NCI-H524 (cell line): ENCODE measurements at places on chromosomes 12 and 14.

GRCh38 chr14:102293781-102294180 is 11.2 kb downstream of the MOK start:
- DNase-seq: no peak

DNA sequence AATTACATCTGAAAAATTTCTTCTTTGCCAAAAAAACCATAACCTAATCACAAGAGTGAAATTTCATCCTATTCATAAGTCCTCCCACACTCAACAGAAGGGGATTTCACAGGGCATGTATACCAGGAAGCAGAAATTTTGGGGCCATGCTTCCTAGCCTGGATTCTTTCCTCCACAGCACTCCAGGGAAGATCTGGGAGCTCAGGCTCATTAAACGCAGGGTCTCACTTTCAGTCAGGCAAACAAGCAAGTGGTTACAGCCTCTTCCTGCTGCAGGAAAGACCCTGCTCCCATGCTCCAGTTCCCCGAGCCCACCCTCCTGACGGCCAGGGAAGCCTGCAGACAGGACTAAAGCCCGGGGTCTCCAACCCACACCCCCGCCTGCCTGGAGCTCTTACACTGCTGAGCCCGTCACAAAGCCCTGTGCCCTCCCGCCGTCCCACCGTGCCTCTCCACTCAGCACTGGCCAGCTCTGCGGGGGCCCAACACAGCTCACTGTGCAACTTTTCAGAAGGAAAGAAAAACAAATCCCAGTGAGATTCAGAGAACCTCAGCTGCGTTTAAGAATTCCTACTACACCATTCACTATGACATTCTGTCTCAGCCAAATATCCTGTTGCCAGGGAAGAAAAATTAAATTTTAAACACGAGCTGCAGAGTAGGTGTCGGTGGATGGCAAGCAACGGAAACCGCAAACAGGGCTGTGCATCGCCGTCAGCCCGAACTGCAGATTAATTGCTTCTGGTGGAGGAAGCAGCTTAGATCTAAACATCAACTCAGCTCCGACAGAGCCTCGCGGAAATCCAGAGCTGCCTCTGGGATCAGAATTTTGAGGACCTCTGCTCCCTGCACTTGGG is 106.7 kb upstream of the SFSWAP start:
- no peak for DNase-seq

- DNase-seq: peak; percentile 14
These were observed at the start of gene IGFBP6 for GRCh38 chr12:53097564-53098353. Gene IGFBP6, plus strand, starts transcription at chr12:53097667. Its CDS starts 51 bp downstream, at chr12:53097718.

DNA sequence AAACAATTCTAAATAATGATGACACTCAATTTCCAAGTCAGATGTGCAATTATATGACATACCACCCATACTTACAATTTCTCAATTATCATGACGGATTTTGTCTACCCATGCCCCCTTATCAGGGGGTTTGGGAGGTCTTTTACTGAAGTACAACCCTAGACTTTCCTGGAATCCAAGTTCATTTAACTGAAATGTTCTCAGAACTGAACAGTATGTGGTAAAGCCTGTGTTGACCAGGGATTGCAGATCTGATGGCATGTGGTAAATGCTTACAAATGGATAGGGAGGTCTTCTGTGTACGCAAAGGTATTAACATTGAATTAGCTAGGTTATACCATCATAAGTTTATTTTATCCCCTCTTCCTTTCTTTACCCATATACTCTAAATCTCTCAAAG is 281.8 kb downstream of the CEP128 start:
- DNase-seq: no peak

GRCh38 chr14:98952593-98953350 is 319.2 kb downstream of the BCL11B start:
- no peak for DNase-seq

DNA sequence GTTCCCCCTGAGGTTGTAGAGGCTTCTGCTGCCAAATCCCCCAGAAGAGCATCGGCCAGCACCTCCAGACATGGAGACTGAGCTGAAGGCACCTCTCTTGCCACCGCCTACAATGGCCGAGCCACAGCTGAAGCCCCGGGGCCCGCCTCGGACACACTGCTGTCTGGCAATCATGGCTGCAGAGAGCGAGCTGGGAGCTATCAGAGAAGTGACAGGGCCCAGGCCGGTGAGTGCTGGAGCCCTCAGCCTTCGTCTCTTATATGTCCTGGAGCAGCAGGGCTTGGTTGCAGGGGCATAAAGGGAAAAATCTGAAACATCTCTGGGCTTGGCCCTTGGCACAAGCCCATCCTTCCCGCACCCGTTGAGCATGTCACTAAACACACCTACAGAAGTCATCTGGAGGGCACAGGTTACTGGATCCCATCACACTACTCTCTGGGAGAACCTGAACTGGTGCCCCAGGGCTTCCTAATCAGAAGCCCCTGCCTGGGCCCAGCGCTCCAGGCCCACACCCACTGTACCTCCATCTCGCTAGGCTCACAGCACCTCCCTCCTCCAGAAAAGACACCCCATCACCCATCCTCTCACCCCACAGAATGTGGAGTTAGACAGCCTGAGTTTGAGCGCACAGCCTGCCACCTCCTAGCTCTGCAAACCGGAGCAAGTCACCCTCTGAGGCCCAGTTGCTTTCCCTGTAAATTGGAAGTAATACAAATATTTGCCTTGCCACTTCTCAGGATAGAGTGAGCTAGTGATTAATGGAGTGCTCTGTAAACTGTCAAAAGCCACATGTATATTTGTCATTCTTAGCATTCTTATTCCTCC is at the start of gene KRT4:
TSS of gene KRT4 (minus strand) at position 232 of the 825 bp plus-strand sequence. CDS start at position 174, 58 bp downstream.
- DNase-seq: no peak

DNA sequence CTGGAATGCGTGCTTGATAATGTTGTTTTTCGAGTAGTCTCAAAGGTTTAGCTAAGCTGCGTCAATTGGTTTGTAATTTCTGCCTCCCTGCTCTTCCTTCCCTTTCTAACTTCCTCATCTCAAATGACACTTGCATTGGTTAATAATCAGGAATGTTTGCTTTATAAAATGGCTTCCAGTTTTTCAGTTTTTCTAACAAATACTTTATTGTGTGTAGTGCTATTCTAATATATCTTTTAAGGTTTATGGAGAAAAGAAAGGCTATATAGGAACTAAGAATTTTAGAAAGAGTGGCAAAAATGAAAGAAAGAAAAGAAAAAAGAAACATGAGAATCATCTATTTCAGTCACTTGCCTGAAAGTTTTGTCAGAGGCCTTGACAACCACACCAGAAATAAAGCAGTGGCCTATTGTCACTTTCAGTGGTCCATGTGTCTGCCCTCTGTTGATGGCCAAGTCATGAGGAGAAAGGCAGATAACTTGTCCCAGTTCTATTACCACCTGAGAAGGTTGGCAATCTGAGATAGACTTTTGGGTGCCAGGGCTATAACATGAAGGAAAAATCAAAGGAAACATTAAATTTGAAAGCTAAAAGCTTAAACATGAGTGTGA is 221.9 kb upstream of the KITLG start:
- DNase-seq: no peak

DNA sequence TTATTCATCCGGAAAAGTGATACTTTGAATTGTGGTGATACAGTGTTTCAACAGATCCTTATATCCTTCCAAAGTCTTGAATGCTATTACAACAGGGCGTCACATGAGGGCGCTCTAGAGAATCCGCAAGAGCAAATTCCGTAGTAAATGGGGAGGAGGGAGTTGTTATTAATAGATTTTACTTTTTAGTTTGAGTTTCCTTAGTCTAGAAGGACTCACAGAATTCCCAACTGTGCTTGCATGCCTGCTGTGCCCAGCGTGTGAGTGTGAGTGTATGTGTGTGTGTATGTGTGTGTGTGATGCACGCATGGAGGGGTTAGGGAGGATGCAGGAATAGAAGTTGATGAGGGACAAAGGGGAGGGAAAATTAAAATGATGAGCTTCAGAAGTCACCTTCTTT is 375.3 kb downstream of the C12orf75 start:
- DNase-seq: peak; percentile 3

DNA sequence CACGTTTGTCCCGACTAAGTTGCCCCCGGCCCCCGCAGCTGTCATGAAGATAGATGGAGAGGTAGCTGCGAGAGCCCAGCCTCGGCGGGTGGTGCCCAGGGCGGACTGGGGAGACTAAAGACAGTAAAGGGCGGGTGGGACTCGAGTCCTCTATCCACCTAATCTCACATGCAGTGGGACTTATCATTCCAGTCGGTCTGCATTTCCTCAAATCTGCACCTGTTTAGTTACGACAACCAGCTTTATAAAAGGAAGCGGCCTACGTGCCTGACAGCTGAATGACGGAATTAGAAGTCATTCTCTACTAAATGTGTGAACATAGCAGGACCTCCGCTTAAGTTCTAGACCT is 109.8 kb upstream of the EGLN3 start:
- DNase-seq: no peak

GRCh38 chr14:85622106-85622505 is 92.2 kb downstream of the FLRT2 start:
- no peak for DNase-seq

- no peak for DNase-seq
These were observed 474.3 kb downstream of the VRK1 start for GRCh38 chr14:97271451-97271960.

GRCh38 chr14:22883173-22883976 is at the start of gene REM2:
Gene REM2, plus strand, starts transcription at chr14:22883222. Its CDS starts 66 bp downstream, at chr14:22883288.
- no peak for DNase-seq

DNA sequence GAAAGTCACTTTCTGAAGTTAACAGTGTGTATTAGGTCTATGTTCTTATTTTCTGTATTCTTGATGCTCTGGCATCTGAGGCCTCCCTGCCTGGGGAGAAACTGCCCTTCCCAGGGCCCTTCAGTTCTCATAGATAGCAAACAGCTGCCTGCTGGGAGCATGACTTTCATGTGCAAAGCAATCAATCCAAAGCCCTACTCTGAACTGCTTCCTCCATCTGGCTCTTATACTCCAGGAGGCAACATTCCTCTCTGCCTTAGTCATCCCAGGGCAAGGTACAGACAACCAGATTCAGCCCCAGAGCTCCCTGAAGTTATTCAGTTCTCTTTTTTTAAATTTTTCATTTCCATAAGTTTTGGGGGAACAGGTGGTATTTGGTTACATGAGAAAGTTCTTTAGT is 41.7 kb upstream of the RIN3 start:
- DNase-seq: peak; percentile 47

DNA sequence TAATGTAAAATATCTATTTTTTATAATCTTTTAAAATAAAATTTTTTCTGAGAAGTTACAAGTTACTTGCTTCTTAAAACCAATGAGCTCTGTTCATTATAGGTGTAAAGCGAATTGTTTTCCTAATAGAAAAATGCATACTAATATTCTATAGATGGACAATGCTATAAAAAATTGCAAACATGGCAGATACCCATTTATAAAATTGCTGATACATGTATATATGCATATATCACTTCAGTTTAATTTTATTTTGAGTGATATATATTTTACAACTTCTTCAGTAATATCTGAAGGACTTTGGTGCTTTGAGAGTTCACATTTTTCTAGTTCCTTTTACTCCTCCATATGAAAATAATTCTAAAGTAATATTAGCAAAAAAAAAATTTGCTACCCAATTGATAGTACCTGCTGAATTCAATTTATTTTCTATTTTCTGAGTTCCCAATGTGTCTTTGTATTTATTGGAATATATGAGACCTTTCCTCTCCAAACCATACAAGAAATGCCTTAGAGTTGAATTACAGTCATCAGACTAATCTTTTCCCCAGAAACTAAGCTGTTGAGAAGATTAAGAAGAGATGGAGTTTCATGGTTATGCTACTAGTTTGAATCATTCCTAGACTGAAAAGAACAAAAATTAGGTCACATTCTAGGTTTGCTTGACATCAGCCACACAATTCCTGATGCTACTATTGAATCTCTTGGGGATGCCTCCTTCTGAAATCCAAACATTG is 1937.5 kb upstream of the SEL1L start:
- DNase-seq: no peak

- DNase-seq: no peak
These were observed 65.8 kb downstream of the TRIM9 start for GRCh38 chr14:51028851-51029754.

DNA sequence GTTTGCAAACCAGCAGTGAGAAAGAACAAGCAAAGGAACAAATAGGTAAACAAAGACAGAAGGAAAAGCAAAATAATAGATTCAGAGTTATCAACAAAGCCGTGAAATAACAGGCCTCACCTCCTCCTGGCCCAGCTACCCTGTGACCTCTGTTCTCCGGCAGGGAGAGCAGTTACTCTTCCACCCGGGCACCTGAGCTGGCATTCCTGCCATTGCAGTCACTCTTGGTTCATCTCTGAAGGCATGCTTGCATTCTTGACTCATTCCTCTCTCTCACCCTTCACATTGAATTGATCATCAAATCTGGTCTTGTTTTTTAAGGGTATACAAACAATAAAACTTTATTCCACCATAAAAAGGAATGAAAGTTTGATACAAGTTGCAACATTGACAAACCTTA is 95.1 kb downstream of the TTC8 start:
- no peak for DNase-seq

GRCh38 chr12:98868538-98868937 is 223.4 kb downstream of the APAF1 start:
- DNase-seq: no peak

DNA sequence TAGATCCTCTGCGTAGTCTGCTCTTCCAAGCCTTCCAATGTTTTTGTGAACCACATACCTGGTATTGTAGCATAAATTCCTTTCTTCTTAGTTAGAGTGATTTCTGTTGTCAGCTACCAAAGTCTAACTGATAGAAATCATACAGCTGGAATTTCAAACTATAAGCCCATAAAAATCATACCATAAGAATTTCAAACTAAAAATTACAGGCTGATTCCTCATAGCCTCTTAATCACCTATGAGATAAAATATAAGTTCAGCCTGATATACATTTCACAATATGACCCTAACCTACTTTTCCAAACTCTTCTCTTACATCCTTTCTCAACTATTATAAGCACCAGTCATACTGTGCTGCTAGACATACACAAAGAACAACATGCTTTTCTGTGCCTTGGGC is 64.8 kb downstream of the PTHLH start:
- DNase-seq: no peak

DNA sequence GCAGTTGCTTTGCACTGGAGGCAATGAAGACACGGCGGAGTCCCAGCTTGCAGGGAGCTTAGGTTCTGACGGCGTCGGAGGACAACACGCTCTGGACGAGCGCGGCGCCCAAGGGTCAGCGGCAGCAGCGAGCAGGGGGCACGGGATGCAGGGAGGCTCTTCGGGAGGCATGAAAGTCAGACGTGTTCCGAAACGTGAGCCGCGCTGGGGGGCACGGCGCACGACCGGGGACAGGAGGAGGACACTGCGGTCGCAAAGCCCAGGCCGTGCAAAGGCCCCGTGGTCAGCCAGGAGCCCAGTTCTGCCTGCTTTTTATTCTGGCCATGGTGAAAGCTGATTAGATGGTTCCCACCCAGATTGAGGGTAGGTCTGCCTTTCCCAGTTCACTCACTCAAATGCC is 294.6 kb downstream of the SNAPC1 start:
- no peak for DNase-seq

- DNase-seq: no peak
These were observed 535.2 kb downstream of the BCL11B start for GRCh38 chr14:98736701-98737338.

- peak; percentile 30 for DNase-seq
These were observed 46.1 kb downstream of the STX2 start for GRCh38 chr12:130792821-130793553.

DNA sequence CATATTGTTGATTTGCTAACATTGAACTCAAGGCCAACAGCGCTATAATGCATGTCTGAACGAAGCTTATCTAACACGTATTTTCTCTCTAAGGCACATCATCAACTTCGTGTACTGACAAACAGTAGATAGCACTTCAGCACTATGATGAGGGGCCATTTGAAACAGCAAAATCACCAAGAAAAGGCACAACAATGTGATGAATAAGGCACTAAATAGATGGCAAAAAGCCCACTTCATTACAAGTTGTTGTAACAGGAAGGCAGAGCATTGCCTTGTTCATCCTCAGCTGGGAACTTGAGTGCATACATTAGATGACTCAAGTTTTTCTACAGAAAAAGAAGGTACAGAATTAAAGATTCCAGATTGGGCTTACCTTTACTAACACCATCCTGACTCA is 75.2 kb downstream of the LIN7A start:
- no peak for DNase-seq
